ENCODE measurements at places on chromosomes 2 and 18.
A peak's percentile ranks its signal among the peaks of the same experiment; 100 is the strongest.

DNA sequence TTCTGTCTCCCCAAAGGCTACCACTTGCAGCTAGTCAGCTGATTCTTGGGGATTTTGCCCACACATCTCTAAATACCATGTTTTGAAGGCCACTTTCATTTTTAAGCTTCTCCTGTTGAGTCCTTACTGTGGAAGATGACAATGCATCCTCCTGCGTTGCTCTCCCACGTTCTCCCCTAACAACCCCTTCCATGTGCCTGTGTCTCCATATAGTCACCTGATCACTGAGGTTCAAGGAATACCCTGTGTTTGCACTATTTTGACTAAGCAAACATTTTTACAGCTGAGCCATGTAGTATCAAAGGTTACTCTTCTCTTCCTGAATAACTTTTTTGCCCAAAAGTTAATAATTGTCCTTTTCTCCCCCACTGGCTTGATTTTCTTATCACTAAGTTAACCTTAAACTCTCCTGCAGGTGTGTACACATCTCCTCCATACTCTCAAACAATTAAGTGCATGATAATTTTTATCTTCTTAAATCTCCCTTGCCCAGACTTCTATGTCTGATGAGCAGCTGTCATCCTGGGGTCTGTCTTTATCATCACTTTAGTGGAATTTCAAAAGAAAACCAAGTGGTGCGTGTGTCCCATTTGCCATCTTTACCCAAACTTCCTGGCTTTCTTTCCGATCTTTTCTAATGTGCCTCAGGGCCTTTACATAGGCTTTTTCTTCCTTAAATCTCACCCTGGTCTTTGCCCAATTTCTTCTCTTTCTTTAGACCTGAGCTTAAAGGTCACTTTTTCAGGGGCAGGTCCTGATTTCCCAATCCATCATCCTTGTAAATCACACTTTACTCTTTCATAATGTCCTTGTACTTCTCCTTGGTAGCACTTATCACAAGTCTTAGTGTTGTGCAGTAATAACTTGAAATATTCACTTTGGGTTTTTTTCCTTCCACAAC is 85.2 kb upstream of the SPATS2L start:
- no peak for DNase-seq

GRCh38 chr2:152385650-152386049 is 50.7 kb downstream of the FMNL2 start:
- no peak for DNase-seq

DNA sequence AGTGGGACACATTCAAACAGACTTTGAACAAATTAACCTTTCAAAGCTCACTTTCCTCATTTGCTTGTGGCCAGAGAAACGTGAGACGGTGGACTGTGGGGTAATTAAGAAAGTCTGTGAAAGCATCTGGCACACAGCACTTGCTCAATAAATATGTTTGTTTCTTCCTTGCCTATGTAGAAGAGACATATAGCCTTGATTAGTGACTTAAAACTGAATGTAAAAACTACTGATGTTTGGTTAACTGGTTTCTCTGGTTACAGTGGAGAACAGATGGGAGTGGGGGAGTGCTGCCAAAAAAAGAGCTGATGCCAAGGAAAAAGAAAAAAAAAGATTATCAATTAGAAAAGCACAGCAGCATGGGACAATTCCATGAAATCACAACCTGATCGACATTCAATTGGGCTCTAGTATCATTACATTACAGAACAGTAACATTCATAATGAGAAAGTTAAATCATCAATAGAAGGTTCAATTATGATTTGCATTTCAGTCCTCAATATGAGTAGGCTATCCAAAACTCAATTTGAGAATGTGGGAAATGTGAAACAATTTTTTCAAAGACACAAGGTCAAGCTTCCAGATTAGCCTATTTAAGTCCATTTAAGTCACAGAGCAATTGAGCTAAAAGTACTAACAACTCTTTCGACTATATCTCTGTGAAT is 14.7 kb downstream of the CUL3 start:
- no peak for DNase-seq

- DNase-seq: no peak
Measured at GRCh38 chr2:161625314-161625919, 1.2 kb downstream of the SLC4A10 start.

DNA sequence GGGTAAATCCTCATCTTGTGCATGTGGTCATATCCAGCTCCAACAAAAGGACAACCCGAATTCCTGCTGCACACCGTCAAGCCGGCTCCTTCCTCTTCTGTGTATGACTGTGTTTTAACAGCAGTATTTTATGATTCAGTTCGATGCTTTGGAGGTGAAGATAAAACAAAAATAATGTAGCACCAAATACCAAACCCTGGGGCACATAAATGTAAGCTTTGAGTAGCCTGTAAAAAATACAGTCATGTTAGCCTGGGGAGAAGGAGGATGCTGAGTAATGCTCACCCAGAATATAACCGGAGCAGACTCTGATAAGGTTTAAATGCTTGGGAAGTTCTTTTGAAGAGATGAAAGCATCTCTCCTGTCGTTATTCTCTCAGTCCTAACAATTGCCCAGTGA is 225.0 kb downstream of the SUCLG1 start:
- no peak for DNase-seq

GRCh38 chr2:23386339-23387220 is 1.6 kb downstream of the KLHL29 start:
- no peak for DNase-seq

- no peak for DNase-seq
Measured at GRCh38 chr18:23243178-23243577, 107.9 kb downstream of the CABLES1 start.

DNA sequence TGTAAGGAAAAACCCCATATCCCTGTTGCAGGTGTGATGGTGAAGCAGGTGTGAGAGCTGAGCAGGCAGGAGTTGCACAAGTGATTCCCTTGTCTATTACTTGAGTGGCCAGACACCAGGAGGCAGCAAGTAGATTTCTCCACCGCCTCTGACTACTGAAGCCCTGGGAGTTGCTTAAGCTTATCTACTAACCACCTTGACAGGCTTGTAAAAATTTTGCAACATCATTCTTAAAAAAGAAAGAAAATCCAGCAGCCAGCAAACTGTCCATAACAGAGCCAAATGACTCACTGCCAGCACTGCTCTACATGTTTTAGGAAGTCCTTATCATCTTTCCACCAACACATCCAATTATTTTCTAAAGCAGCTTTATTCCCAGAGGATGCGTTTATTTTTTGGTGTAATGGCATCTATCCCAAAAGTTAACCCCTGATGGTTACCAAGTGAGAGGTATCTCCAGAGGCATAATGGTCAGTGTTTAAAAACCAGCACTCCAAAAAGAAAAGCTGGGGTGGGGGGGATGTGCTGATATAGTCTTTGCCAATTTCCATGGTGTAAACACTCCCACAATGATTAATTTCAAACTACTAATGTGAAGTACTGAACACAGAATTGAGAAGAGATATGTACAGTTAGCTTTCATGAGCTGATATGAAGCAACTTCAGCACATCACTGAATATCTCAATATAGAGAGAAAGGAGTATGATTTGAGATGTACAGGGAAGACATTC is 16.3 kb upstream of the GPR39 start:
- DNase-seq: no peak

DNA sequence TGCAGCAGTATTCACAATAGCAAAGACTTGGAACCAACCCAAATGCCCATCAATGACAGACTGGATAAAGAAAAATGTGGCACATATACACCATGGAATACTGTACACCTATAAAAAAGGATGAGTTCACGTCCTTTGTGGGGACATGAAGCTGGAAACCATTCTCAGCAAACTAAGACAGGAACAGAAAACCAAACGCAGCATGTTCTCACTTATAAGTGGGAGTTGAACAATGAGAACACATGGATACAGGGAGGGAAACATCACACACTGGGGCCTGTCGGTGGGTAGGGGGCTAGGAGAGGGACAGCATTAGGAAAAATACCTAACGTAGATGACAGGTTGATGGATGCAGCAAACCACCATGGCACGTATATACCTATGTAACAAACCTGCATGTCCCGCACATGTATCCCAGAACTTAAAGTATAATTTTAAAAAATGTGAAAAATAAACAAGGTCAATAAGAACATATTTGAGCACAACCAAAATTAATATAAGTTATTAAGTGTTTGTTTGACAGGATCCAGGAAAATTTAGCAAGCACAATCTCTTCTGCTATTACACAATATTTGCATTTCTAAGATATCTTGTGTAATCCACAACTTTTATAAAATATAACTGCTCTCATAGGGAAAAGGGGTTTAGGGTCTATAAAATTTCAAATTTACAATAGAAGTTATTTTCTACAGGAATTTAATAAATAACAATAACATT is 22.9 kb downstream of the CCBE1 start:
- DNase-seq: no peak

DNA sequence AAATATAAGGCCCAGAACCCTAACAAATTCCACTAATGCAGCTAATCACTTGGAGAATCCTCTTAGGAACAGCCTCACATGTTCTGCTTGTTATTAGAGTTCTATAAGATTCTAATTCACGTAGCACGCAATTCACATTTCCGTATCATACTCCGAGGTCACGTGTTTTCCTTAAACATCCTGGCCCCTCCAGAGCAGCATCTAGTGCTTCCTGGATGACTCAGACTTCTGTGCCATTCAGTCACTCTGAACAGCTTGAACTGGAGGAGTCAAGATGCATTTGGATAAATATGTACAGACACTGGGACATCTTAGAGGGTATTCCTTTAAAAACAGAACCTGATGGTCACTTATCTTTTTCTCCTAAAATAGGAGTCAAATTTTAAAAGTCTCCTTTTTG is 156.5 kb downstream of the MYO5B start:
- no peak for DNase-seq

GRCh38 chr2:157923598-157924217 is 47.6 kb upstream of the ACVR1 start:
- no peak for DNase-seq

- DNase-seq: no peak
Measured at GRCh38 chr2:223522796-223523195, 79.4 kb downstream of the SCG2 start.

DNA sequence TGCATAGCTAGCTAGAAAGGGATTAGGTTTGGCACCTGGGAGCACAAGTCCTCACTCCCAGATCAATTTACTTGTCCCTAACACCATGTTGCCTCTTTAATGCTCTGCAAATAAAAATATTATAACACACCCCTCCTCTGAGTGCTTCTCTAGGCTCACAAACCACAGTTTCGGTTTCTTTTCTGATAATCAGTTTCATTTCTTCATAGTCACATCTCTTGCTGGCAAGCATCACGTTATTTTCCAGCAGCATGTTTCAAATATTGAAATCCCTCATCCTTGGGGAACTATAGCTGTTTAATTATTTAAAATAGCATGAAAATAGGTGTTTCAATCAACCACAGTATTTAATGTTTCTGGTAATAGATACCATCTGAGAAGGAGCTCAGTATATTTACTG is 13.9 kb upstream of the SMCHD1 start:
- DNase-seq: no peak

GRCh38 chr2:181810823-181811695 is 80.5 kb upstream of the ITPRID2 start:
- peak; percentile 98 for DNase-seq

DNA sequence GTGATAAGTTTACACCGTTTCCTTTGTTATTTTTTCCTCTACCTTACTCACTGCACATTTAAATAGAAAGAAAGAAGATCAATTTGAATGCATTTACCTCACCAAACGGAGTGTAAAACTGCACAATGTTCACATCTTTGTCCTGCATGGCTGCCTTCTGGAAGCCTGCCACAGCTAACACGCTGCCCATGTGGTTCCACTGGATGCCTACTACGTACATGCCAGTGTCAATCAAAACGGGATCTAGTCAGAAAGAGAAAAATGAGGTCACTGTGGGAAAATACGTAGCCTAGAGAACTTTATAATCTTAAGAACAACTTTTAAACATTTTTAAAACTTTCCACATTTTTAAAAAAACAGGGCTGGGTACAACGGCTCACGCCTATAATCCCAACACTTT is 16.4 kb downstream of the WDR35 start:
- DNase-seq: no peak

- no peak for DNase-seq
Measured at GRCh38 chr18:14912967-14913366, 165.0 kb downstream of the ANKRD30B start.

- DNase-seq: no peak
Measured at GRCh38 chr2:156473445-156473844, 37.3 kb downstream of the GPD2 start.

- DNase-seq: no peak
Measured at GRCh38 chr2:240812721-240813120, 7.3 kb downstream of the KIF1A start.

DNA sequence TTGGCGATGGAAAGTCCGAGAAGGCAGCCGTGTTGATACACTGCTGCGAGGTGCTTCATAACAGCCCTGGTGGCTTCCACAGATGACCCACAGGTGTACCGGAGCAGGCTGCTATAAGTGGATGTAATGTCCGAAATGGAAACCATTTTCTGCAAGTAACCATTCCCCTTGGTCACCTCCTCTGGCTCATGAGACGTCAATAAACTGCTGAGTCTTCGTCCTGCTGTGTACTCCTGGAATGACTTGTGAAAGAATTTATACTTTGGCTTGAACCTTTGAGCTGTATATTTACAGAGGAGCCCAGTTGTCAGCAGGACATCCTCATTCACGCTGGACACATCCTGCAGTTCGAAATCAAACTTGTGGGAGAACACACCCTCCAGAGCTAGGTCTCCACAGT is 14.4 kb downstream of the NLRC4 start:
- no peak for DNase-seq

GRCh38 chr2:221060376-221060775 is 511.7 kb downstream of the EPHA4 start:
- no peak for DNase-seq

DNA sequence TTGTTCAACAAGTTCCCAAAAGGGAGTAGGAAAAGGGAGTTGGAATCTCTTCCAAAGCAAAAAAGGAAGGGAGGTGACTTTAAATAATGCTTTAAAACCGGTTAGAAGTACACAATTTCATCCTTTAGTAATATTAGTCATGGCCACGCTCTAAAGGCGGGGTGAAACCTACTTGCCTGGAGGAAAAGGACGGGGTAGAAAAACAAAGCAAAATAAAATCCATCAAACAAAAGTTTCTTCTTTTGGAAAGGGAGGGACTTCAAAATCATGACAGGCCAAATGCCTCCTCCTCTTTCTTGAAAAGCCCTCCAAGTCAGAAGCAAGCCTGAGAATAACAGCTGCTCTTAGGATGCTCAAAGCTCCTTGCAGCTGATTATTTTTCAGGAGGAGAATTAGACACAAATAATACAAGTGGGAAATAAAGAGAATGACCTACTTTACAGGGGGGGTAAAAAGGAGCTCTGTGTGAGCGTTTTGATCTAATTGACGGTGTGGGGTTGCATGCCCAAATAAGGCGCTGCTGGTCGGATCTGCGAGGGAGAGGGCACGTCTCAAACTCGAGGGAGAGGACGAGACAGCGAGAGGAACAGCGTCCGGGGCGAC is 1.8 kb upstream of the NPAS2 start:
- DNase-seq: no peak

- no peak for DNase-seq
Measured at GRCh38 chr18:21443776-21444464, 156.6 kb downstream of the ESCO1 start.

DNA sequence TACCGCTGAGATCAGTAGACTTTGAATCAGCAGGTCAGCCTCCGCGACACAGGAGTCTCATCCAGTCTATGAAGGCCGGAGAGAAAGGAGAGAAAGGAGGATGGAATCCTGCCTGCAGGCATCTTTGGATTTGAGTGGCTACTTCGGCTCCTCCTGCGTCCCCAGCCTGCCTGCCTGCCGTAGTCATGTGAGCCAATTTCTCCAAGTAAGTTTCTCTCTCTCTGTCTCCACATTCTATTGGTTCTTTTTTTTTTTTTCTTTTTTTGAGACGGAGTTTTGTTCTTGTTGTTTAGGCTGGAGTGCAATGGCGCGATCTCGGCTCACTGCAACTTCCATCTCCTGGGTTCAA is 16.7 kb downstream of the PDCD1 start:
- DNase-seq: no peak

GRCh38 chr2:119066272-119066804 is 92.2 kb downstream of the C1QL2 start:
- DNase-seq: no peak

All from SW 1271 (cell line).